ENCODE measurements at places on chromosomes 6 and 20. TPM values are rescaled to one million over a fixed set of nuclear protein-coding genes. Genes with fewer than 3 reads are reported as not detected.

TFAP2D gene
- not detected for total RNA-seq

GRCh38 chr20:44460795-44461141, 14.9 kb upstream of the TTPAL start:
- no peaks in the 10 kb centered on the region for H3K36me3 ChIP-seq
- H3K4me1 ChIP-seq, result no peaks in the 10 kb centered on the region
- no peak overlapping the region for H3K4me3 ChIP-seq

- no peaks in the 10 kb centered on the region for H3K36me3 ChIP-seq
- peaks cover 3% of the 10 kb centered on the region for H3K27me3 ChIP-seq
- H3K27ac ChIP-seq, result no peak overlapping the region
- no peak overlapping the region for H3K4me3 ChIP-seq
- no peaks in the 10 kb centered on the region for H3K4me1 ChIP-seq
- no peak for DNase-seq
Measured at GRCh38 chr6:49570474-49571079, 20.1 kb downstream of the C6orf141 start.

DNA sequence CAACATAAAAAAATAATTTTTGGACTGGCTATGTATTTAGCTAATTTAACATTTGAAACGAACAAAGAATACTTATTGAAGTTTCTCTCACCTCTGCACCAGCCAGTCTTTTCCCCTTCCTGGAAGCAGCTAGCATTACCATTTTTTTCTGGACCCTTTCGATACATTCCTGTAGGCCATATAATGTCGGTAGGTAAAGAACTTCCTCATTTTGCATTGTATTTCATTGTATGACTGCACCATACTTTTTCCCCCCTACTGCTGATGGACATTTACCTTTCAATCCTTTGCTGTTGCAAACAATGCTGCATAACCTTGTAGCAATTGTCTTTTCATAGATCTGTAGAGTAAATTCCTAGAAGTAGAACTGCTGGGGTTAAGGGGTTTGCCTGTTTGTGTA, 17.6 kb downstream of the CBFA2T2 start:
- DNase-seq, result no peak
- no peaks in the 10 kb centered on the region for H3K27me3 ChIP-seq
- no peak overlapping the region for H3K4me3 ChIP-seq
- peaks cover 2% of the 10 kb centered on the region for H3K36me3 ChIP-seq
- H3K27ac ChIP-seq, result no peak overlapping the region
- H3K4me1 ChIP-seq, result peaks cover 3% of the 10 kb centered on the region
